Calu3 (cell line): ENCODE measurements at places on chromosomes 3 and 15.

GRCh38 chr15:66650433-66650832 lies 51.6 kb upstream of the SMAD6 start:
- no peak for DNase-seq

DNA sequence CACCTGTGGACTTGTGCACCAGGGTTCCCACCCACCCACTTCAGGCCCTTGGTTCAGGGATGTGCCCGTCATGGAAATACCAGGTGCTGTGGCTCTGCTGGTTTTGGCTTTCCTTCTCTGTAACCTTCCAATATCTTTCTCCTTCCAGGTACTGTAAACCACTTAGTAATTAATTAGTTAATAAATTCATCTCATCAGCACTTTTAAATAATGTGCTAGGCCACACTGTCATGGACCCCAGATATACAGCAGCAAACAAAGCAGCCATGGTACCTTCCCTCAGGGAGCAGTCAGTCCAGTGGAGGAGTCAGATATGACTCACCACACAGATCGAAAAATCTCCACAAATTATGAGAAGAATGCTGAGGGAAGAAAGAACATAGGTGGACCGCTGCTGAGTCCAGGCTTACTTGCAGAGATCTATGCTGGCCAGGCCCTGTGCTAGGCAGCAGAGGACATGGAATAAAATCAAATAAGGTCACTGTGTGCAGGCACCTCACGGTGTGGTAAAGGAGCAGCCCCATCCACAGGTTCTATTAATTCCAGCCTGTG lies 6.8 kb upstream of the GATA2 start:
- no peak for DNase-seq

- DNase-seq: no peak
Measured at GRCh38 chr3:204102-204501, 7.5 kb downstream of the CHL1 start.

- DNase-seq: peak; percentile 29
Measured at GRCh38 chr15:54803134-54803808, 393.5 kb downstream of the RSL24D1 start.

DNA sequence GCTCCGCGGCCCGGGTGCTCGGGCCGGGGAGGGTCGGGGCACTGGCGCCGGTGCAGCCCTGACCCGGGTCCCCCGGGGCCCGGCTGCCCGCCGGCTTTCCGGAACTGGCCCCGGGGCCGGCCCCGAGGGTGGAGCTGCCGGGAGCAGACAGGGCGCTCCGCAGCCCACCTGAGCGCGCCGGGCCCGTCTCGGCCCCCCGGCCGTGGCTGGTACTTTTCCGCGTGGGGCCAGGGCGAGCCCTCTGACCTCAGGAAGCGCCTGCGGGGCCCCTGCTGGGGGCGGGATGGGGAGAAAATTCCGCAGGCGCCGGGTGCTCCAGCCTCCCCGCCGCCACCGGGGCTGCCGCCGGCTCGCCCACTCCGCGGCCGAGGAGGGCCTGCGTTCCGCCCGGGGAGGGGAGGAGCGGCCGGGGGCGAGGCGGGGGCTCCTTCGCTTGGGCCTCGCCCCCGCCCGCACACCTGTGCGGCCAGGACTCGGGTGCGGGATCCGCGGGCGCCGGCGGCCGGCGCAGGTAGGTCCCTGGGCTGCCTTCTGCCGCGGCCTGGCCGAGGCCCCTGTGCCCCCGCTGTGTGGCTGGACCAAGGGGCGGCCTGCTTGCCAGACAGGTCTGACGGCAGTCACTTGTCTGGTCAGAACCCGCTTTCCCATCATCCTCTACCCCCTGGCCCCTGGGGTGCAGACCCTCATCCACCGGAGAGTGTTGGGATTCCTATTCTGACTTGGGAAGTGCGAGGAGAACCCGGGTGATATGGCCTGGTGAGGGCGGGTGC lies 3.5 kb downstream of the FURIN start:
- peak; percentile 44 for DNase-seq

- DNase-seq: no peak
Measured at GRCh38 chr3:195907684-195907933, 742 bp downstream of the TNK2 start.

DNA sequence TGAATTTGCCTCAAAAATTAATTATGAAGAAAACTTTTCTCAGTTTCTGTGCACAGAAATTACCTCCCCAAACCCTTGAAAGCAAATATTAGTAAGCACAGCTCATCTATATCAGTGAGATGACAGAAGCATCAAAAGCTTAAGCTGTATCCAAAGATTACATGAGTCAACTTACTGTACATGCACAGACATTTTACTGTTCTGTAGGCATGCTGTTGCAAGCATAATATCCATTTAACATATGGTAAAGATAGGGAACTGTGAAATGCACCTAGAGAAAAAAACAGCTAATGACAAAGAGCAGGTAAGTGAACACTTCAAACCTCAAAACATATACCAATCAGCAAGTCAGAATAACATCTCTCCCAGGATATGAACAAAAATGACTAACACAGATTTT lies 20.9 kb downstream of the SHOX2 start:
- no peak for DNase-seq

DNA sequence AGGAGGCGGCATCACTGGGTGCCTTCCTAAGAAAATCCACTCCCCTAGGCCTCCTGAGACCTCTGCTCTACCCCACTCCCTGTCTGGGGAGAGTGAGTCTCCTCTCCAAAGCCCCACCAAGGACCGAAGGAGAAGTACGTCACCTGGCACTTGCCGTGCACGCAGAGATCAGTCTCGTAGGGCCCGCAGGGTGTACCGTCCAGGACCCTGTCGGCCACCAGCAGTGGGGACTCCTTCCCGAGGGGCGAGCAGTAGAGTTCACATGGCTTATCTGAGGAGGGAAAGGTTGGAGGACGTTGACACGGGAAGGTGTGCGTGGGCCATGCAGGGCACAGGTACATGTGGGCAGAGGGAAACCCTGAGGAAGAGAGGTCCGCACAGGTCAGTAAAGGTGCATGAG lies 232.9 kb downstream of the ADAMTS17 start:
- no peak for DNase-seq

DNA sequence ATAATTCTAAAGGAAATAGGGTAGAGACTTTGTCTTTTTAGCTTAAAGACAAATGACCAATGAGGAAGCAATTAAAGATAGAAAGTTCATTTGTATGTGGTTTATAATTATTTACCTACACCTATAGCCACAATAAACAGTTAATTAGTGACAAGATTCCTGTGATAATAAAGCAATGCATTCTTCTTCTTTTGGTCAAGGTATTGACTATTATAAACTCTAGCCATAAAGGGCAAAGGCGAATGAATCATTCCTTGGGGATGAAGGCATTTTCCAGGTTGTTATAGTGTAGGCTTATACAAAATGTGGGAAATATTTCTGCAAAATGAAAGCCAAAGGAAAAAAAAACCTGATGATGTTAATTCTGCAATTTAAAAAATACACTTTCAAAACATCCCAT lies 115.4 kb downstream of the PLD1 start:
- DNase-seq: no peak

GRCh38 chr3:160395297-160395696 lies 3.7 kb downstream of the IFT80 start:
- peak; percentile 32 for DNase-seq

GRCh38 chr3:46419816-46420215 lies 12.8 kb downstream of the CCRL2 start:
- no peak for DNase-seq

GRCh38 chr3:68033867-68034266 lies 379.5 kb upstream of the SUCLG2 start:
- no peak for DNase-seq

DNA sequence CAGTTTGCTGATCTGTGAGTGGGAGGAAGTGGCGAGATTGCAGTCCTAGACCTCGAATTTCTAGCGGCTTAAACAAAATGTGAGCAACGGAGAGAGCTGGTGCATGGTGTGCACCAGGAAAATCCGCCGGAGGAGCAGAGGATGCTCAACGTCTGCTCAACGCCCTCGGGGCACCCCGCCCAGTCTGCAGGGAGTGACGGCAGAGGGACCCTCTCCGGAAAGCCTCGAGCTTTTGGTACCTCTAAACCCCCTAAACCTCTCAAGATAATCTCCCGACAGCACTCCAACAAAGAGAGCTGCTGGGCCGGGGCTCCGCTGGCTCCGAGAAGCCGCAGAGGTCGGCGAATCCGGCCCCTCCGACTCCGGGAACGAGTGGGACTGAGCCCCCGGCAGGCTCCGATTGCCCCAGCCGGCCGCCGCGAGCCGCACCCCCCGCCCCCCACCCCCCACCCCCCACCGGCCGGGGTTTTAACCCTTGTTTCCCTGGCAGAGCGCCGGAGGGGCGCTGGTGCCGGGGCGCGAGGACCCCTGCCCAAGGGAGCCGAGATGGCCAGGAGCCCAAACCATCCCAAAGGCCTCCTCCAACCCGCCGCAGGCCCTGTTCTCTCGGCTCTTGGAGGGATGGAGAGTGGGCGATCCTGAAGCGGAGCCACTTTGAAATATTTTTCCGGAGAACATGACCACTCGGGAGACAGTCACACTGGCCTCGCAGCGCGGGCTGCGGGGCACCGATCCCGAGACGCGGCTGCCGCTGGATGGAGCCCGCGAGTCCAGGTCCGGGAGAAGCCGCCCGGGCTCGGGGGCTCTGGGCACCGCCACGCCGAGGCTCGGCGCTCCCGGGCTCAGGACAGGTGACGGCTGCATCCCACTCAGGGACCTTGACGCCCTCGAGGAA lies 1.5 kb downstream of the MEGF11 start:
- DNase-seq: peak; percentile 81

DNA sequence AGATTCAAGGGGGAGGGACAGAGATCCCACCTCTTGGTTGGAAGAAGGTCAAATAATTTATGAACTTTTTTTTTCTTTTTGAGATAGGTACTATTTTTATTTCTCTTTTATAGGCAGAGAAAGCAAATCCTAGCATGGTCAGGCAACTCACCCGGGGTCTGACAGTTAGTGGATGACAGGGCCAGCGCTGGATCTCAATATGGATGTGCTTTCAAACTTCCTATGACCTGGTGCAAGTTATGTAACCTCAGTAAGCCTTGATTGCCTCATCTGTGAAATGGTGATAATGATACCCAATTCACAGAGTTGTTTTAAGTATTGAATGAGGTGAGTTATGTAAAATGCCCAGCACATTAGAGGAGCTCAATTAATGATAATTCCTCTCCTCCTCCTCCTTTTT lies 86.8 kb upstream of the MEF2A start:
- DNase-seq: no peak

DNA sequence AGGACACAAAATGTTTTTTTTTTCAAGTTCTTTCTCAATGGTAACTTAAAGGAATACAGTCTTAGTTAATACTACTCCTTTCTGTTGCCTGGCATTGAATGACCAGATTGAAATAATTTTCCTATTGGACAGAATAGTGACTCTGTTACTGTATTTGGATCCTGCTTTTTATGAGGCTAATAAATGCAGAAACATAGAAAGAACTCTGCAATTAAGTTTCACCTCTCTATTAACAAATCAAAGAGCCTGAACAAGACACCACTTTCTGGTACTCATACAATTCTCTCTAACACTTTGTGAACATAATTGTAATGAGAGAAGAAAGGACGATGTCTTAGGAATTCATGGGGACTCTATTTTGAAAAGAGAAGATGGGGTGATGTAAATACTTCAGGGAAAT lies 308.4 kb upstream of the ROBO2 start:
- no peak for DNase-seq

DNA sequence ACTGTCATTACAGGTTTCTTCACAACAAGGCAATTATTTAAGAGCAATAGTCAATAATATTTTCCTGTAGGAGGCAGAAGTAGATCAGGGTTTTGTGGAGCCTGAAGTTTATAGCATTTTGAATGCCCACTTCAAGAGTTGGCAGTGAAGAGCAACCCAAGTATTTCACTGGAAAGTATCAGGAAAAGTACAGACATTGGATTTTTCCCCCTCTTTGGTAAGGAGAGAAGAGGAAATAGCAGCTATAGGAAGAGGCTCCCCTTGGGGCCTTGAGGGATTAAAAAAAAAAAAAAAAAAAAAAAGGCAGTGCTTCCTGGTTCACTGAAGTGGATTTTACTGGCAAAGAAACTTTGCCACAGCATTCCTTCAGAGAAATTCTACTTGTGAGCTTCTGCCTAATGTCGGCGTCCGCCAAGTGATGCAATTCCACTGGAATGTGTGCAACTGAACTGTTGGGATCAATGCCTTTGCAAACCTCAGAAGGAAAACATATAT lies 5.7 kb upstream of the CNTN6 start:
- DNase-seq: peak; percentile 61

DNA sequence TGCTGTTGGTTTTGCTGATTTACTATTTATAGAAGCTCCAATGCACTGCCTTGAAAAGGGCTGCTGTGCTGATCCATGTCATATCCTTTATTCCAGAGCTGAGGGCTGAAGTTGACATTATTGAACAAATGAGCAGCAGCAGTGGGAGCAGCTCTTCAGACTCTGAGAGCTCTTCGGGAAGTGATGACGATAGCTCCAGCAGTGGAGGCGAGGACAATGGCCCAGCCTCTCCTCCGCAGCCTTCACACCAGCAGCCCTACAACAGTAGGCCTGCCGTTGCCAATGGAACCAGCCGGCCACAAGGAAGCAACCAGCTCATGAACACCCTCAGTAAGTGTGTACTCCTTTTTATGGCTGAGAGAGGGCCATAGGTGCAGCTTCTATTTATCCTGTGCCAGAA lies 8.8 kb downstream of the EAF1 start:
- DNase-seq: no peak

DNA sequence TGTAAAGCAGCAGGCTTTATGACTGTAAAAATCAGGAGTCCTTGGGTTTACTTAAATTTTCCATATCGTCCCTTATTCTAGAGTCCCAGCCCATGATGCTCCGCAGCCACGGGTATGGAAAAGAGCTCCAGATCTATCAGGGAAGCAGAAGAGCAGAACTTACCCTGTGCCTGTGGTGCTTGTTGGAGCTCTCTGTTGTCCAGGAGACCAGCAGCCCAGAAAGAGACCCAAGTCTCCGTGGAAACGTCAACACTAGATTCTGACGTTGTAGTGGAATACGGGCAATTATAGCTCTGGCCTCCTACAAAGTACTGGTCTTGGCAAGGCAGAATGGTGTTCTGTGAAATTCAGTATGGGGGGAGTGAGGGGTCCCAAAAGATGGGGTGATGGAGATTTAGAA lies 2.0 kb downstream of the GMNC start:
- no peak for DNase-seq

- DNase-seq: no peak
Measured at GRCh38 chr3:473033-473800, 276.7 kb downstream of the CHL1 start.

DNA sequence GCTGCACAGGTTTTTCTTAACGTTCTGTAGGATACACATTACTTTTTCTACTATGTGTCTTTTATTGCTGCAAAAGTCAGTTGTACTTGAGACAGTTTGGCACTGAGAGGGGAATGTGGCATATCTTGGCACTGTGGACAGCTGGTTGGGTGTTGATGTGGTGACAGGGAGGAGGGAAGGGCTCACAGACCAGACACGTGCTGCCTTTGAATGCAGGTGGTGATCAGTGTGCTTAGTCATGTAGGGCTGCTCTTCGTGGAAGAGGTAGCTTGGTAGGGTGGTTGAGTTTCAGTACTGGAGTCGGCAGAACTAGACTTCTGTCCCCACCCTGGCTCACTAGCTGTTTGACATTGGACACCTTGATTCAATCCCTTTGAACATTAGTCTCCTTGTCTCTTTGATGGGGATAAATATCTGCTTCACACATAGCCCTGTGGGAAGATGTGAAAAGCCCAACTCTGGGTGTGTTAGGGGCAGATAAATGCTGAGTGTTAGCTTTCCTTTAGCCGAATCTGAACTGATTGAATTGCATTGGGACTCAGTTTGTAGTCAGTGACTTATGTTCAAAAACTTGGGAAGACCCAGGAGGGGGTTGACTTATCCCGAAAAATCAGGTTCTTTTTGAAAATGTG lies 108.4 kb downstream of the PTPRG start:
- no peak for DNase-seq

- peak; percentile 72 for DNase-seq
Measured at GRCh38 chr15:77819851-77820728, 187.4 kb upstream of the LINGO1 start.
